ENCODE measurements at places on chromosomes 5 and 9. TPM values are rescaled to one million over a fixed set of nuclear protein-coding genes. Genes with fewer than 3 reads are reported as not detected.

DNA sequence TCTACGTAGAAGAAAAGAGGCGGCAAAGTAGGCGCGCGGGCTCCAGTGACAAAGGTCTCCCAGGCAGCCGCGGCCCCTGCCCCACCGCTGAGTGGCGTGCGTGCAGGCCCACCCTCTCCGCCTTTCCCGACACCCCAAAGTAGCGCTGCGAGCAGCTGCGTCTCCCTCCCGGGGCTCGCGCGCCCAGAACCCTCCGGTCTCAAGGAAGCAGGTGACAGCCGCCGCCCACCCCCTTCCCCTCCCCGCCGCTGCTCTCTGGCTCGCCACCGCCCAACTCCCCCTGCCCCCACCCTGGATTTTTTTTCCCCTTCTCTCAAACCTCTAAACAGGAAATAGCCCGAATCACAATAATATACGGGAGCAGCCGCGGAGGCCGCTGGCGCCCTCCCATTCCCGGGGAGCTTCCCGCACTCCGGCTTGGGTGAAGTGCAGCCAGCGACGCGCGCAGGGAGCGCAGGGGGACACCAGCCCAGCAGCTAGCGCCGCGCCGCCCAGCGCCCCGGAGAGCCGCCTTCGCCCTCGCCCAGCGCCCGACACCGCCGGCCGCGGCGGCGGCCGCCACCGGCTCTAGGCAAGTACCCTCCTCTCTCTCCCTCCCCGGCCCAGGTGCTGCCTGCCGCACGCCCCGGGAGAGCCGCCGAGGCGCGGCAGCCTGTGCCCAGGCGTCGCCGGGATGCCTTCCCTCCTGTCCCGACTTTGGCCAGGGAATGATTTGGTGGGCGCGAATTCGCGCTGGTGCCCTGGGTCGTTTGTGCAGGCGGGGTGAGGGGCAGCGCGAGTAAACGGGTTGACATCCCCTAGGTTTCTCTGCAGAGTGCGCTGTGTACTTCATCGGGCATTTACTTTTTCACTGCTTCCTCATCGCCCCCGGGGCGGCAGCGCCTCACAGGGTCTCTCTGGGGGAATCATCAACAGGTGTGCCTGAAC, 52.7 kb upstream of the TJP2 start:
- H3K27me3 ChIP-seq, result no peaks in the 10 kb centered on the region
- H3K4me3 ChIP-seq, result no peak overlapping the region
- no peaks in the 10 kb centered on the region for H3K4me1 ChIP-seq
- H3K27ac ChIP-seq, result no peak overlapping the region
- DNase-seq, result no peak
- no peaks in the 10 kb centered on the region for H3K36me3 ChIP-seq

DNA sequence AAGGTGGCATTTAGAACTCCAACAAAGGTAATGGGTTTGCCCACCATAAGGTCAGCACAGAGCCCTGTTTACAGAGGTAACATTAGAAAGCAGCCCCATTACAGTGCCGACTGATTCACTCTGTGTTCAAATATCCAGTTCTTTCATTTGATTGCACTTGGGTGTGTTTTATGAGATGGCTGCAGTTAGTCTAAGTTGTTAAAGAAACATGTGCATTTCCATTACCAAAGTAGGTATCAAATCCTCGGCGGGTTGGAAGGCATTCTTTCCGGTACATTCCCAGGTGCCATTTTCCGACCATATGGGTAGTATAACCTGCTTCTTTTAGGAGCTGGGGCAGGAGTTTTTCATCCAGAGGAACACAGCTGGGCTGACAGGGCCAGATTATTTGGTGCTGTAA, 16.3 kb downstream of the ARSB start:
- no peaks in the 10 kb centered on the region for H3K27me3 ChIP-seq
- no peak overlapping the region for H3K4me3 ChIP-seq
- H3K27ac ChIP-seq, result no peak overlapping the region

GRCh38 chr5:59596586-59597350, 296.8 kb downstream of the PDE4D start:
- no peak overlapping the region for H3K4me3 ChIP-seq
- no peak overlapping the region for H3K27ac ChIP-seq
- no peaks in the 10 kb centered on the region for H3K27me3 ChIP-seq
- DNase-seq, result no peak

DNA sequence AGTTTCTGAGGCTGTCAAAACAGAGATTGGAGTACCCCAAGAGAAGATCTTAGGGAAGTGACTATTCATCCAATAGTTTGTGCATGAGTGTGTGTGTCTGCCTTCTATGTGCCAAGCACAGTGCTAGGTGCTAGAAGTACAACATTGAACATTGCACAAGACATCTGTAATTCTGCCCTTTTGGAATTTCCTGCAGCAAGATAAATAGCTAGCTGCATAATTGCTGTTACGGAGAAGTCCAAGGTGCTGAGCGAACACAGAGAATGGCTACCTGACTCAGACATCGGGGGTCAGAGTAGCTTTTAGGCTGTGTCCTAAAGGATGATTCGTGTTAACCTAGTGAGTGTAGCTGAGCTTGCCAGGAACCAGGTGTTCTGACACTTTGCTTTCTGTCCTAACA, 44.8 kb downstream of the PAPPA start:
- DNase-seq, result no peak
- H3K36me3 ChIP-seq, result no peaks in the 10 kb centered on the region
- H3K4me3 ChIP-seq, result no peak overlapping the region
- no peaks in the 10 kb centered on the region for H3K27me3 ChIP-seq

DNA sequence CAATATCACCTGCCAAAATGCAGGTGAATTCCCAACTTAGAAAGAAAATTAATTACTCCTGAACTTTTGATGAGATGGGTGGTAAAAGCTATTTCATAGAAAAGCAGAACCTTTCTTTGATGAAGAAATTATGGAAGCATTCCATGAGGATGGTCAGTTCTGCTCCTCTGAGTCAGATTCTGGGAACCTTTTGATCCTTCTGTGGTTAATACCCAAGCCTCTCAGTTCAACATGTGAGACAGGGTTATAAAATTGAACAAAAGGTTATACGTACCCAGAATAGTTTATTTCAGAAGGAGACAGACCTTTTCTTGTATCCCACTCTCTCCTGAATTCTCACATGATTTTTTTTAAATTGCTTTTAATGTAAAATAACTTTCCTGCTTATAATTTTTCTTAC, 767.6 kb upstream of the ADAMTS16 start:
- no peaks in the 10 kb centered on the region for H3K27me3 ChIP-seq
- H3K36me3 ChIP-seq, result no peaks in the 10 kb centered on the region
- H3K27ac ChIP-seq, result no peak overlapping the region
- no peaks in the 10 kb centered on the region for H3K4me1 ChIP-seq
- no peak overlapping the region for H3K4me3 ChIP-seq

DNA sequence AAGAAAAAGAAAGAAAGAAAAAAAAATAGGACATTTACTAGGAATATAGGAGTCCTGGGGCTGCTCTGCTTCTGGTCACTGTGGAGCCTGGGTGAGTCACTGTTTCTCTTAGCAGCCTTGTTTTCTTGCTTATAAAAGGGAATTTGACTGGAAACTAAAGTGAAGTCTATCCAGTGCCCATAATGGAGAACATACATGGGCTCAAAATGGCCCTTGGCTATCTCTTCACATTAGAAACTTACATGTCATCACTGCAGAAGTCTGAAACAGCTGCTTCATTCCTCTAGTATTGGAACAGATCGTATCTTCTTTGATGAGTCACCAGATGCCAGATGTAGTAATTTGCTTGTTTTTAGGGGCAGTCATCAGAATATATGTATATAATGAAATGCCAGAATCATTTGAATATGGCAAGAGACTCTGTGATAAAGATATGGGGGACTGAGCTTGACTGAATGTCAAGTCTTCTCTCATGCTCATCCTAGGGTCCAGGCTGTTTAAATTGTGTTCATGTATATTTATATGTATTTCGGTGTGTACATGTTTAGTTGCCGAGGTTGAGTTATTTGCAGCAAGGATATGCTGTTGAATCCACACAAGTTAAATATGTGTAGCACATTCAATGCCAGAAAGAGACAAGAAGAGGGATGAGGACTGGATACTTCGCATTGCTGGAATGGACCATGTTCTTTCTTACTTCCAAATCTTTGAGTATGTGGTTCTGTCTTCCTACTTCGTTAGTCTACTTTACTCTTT, 56.7 kb downstream of the SGCD start:
- no peaks in the 10 kb centered on the region for H3K27me3 ChIP-seq
- H3K36me3 ChIP-seq, result no peaks in the 10 kb centered on the region
- H3K4me3 ChIP-seq, result no peak overlapping the region
- H3K27ac ChIP-seq, result no peak overlapping the region
- DNase-seq, result no peak

Gene BASP1
- total RNA-seq, result 34.6 TPM

Gene NEUROG1
- not detected for total RNA-seq

Gene PRLR
- total RNA-seq, result not detected

Gene GADD45G
- total RNA-seq, result not detected
